ENCODE measurements at places on chromosomes 13 and 19.
A peak's percentile ranks its signal among the peaks of the same experiment; 100 is the strongest.

DNA sequence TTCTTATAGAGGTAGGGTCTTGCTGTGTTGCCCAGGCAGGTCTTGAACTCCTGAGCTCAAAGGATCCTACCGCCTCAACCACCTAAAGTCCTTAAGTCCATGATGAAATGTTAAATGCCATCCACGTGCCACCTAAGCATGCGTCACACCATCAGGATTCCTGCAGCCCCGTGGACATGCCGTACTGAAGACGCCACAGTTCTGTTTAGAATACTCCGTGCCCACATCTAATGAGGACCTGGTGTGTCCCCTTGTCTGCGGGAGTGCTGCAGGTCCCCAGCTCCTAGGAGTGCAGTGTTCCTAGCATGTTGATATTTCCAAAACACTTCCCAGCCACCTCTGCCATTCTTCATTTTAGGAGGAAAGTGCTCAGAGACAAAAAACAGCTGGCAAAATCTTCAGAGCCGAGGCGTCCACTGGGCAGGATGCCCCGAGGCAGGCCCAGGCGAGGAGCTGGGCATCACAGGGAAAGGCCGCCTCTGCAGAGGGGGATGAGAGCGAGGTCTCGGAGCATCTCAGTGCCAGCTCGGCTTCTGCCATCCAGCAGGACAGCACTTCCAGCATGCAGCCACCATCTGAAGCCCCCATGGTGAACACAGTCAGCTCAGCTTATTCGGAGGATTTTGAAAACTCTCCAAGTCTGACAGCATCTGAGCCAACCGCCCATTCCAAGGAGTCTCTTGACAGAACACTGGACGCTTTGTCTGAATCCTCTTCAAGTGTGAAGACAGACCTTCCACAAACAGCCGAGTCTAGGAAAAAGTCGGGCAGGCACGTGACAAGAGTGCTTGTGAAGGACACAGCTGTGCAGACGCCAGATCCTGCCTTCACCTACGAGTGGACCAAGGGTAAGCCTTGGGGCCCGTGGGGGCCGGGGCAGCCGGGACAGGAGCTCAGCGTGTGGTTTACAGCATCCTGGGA, 13.2 kb downstream of the C19orf44 start:
- no peak for DNase-seq

DNA sequence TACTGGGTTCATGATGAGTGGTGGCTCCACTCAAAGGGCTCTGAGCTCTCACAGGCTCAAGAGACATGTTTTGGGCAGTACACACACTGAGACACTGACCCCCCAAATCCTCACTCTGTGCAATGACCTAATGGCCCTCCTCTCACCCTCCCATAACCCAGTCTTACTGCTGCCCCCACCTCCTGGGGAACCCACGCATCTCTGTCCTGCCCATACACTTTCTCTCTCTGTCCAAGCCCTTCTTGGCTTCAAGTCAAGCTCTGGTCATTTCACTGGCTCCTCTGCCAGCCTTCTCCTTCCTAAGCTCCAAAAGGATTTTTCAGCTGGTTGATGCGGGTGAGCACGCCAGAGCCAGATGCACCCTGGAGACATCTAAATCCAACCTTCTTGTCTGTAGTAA, 187.9 kb upstream of the TSHZ3 start:
- DNase-seq: peak; percentile 67

- no peak for DNase-seq
Measured at GRCh38 chr13:101544979-101545378, 92.5 kb downstream of the ITGBL1 start.

DNA sequence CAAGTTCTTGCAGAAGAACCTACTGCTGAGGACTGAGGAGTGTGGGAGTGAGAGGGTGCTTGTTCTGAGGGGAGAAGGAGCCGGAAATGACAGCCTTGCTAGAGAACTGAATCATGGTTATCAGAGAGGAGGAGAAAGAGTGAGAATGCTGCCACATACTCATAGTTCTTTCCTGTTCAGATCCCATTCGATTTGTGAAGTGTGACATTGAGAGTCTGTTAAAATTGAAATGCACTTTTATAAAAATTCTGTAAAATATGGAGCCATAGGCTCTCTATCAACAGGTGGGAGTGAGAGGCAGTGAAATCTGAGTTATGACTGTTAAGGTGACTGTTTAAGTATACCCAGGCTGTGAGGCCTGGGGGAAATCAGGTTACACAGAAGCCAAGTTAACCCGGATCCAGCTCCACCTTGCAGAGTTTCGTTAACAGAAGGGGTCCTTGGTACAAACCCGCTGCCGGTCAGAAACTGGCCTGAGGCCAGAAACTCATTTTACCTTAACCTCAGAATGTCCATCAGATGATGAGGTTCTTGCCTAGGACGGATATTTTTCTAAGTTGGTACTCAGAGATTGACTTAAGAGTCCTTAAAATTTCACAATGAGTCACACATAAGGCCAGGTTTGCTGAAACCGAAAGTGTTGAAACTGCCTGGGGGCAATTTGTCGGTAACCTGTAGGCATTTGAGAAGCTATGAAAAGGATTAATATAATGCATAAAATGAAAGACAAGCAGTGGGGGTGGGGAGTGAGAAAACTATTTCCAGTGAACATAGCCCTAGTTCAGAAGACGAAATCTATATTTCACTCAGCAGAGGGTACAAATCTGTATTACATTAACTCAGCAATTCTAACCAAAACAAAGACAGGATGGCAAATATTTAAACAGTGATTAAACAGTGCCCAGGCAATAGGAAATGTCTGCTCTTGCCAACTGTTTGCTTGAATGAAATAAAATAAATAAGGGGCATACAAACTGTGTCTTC, 350.5 kb downstream of the KCNRG start:
- DNase-seq: peak; percentile 22

GRCh38 chr13:26929971-26930730, 169.6 kb upstream of the GPR12 start:
- DNase-seq: peak; percentile 43

- no peak for DNase-seq
Measured at GRCh38 chr13:95100525-95101433, 200.5 kb downstream of the ABCC4 start.

GRCh38 chr13:92137520-92137919, 739.1 kb downstream of the GPC5 start:
- DNase-seq: no peak

- no peak for DNase-seq
Measured at GRCh38 chr19:46373491-46374359, 26.8 kb downstream of the PPP5C start.
